Endodermal cell (in vitro differentiated cells): ENCODE measurements at places on chromosomes 2 and 18. TPM values are rescaled to one million over a fixed set of nuclear protein-coding genes. Genes with fewer than 3 reads are reported as not detected.

DNAJC5G gene
- total RNA-seq: not detected in 2 replicates

CD8B2 gene
- total RNA-seq: not detected in 3 replicates

KIF1A gene
- total RNA-seq: 61.4 to 88.9 TPM (median 83.1 TPM) in 3 replicates

SP5 gene
- 32.9 to 84.7 TPM (median 60.3 TPM) in 3 replicates for total RNA-seq

MDH1B gene
- 0.99 to 2.0 TPM (median 1.5 TPM) in 3 replicates for total RNA-seq

KCNJ3 gene
- 3.2 and 4.3 TPM in 2 replicates for total RNA-seq

GRCh38 chr2:45009303-45009927, at the start of gene SIX2:
SIX2 (minus strand) TSS chr2:45009452; CDS start chr2:45009110, 342 bp downstream.
- H3K4me1 ChIP-seq: peaks cover 4% of the 10 kb centered on the region
- no peak within 1 kb of the TSS for H3K27ac ChIP-seq
- DNase-seq: peak; percentile 98
- H3K27me3 ChIP-seq: peaks cover 100% of the 10 kb centered on the region
- H3K4me3 ChIP-seq: peak within 1 kb of the TSS; percentile 80
- no peaks in the 10 kb centered on the region for H3K36me3 ChIP-seq

- no peak for DNase-seq
- no peak overlapping the region for H3K4me3 ChIP-seq
- peaks cover 38% of the 10 kb centered on the region for H3K27me3 ChIP-seq
- H3K27ac ChIP-seq: no peak overlapping the region
- H3K4me1 ChIP-seq: peaks cover 10% of the 10 kb centered on the region
These were observed 71.4 kb downstream of the ZEB2 start for GRCh38 chr2:144448389-144449027.

DNA sequence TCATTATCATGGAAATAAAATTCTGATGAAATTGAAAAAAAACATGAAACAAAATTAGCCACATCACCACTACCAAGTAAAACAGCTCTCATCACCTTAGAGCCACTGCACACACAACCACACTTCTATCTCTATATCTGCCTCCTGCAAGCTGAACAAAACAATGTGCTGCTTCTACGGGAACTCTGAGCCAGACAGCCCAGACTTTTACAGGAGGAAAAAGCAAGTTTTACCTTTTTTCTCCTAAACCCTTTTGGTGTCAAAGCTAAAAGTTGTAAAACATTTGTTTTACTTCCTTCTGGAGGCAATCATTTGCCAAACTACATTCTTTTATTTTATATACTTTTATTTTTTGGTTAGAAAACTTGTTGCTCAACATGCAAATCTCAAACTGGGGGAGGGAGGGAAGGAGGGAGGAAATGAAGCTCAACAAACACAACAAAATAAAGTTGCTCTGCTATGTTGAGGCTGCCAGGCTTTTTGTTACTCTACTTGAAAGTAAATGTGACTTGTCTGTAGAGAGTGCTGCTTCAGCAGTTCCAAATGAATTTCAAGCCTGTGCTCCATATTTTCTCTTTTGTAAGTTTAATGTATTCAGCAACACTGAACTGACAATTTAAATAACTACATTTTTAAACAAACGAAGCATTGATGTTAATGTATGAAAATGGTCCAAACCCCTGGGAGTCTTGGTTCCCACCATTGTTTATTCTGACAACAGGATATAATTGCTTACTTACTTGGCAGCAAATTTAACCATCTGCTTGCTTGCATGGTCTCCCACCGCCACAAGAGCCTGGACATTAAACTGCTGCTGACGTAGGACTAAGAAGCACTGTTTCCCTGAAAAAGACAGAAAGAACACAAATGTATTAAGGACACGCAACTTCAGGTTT, 24.5 kb downstream of the DARS1 start:
- H3K36me3 ChIP-seq: peaks cover 21% of the 10 kb centered on the region
- peak overlapping the region; percentile 84 for H3K27ac ChIP-seq
- no peak overlapping the region for H3K4me3 ChIP-seq
- H3K27me3 ChIP-seq: no peaks in the 10 kb centered on the region
- peaks cover 6% of the 10 kb centered on the region for H3K4me1 ChIP-seq

DNA sequence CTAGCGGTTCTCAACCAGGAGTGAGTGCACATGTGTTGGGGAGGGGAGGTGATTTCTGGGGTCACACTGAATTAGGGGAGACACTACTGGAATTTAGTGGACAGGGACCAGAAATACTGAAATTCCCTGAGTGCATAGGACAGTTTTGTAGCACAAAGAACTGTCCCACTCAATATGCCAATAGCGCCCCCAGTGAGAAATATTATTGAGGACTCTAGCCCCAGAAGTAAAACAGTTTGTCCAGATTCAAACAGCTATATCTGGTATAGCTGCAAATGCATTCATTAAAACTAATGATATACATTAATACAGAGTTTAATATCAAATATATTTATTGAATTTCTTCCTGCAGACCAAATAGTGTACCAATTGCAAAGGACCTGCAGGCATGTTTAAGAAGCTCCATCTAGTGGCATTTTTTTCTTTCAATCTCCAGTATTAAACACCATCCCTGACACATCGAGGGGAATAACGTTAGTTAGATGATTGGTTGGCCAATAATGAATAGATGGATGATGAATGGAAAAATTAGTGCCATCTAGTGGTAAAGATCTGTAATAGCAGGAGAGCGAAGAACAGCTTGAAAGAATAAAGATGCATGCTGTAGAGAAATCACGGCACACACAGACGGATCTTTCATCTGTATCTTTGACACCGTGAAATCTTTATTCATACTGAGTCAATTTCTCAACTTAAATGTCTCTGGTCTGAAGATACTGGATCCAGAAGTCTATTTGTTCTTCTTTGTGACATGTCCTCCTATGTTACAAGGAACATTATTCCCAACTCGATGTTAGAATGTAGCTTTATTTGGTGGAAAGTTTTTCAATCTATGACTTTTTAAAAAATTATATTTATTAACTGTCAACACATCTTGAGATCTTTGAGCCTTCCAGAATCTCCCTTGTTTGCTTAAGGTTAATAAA, 62.5 kb downstream of the DHRS9 start:
- H3K36me3 ChIP-seq: no peaks in the 10 kb centered on the region
- H3K27ac ChIP-seq: no peak overlapping the region
- H3K4me1 ChIP-seq: peaks cover under 1% of the 10 kb centered on the region

- H3K27ac ChIP-seq: no peak overlapping the region
- H3K36me3 ChIP-seq: peaks cover 15% of the 10 kb centered on the region
- H3K4me3 ChIP-seq: no peak overlapping the region
- peak; percentile 76 for DNase-seq
- H3K27me3 ChIP-seq: no peaks in the 10 kb centered on the region
- H3K4me1 ChIP-seq: peaks cover 2% of the 10 kb centered on the region
These were observed 2.5 kb upstream of the CNDP2 start for GRCh38 chr18:74493689-74494088.

- peaks cover 4% of the 10 kb centered on the region for H3K4me1 ChIP-seq
- H3K27me3 ChIP-seq: no peaks in the 10 kb centered on the region
- H3K4me3 ChIP-seq: no peak overlapping the region
- no peaks in the 10 kb centered on the region for H3K36me3 ChIP-seq
- no peak for DNase-seq
These were observed 116.9 kb downstream of the C1D start for GRCh38 chr2:67945940-67946339.

DNA sequence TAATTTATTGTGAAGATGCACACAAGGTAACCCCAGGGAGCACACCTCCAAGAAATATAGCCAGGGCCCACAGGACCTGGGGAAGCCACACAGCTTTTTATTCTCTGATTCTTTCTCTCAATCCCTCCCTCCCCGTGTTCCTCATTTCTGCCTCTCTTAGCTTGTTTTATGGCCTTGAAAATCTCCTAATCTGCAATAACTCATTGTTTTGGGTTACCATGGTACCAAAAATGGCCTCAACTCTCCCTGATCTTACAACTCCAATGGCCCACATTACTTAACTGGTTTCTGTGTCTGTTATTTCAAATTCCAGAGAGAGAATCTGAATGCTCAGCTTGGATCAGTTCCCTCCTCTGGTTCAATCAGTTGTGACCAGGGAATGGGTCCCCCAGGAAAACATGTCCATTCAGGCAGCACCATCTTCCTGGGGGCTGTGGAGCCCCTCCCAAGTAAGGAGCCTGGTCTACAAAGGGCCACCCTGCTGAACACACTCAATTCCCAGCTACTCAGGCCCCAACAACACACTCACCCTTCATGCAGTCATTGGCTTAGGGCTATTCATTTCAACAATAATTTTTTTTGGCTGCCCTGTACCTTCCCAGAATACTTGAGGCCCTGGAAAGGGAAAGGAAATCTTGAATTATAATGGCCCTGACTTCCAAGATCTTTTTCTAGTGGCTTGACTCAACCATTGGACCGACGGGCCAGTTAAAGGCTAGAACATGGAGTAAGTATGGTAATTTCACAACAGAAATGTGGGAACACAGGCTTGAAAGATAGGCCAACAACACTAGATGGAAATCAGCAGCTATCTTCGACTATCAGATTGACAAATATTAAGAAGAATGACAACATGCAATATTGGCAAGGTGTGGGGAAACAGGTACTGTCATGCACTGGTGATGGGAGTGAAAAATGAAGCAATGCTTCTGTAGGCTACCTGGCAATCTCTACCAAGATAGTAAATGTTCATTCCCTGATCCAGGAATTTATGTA, 41.6 kb upstream of the ST3GAL5 start:
- no peak overlapping the region for H3K27ac ChIP-seq
- peaks cover 9% of the 10 kb centered on the region for H3K4me1 ChIP-seq
- no peaks in the 10 kb centered on the region for H3K27me3 ChIP-seq
- no peak for DNase-seq

GRCh38 chr2:27353762-27354596, 2.6 kb downstream of the GTF3C2 start:
- H3K27me3 ChIP-seq: no peaks in the 10 kb centered on the region
- no peak overlapping the region for H3K4me3 ChIP-seq
- DNase-seq: no peak
